ENCODE measurements at places on chromosomes 3 and 15. TPM values are rescaled to one million over a fixed set of nuclear protein-coding genes. Genes with fewer than 3 reads are reported as not detected.

The TMCO5A gene
- total RNA-seq, result not detected

The TLR9 gene
- total RNA-seq, result not detected

The CHL1 gene
- not detected for total RNA-seq

The SLC51A gene
- not detected for total RNA-seq

The SEMA3F gene
- total RNA-seq, result 11.3 TPM

The XIRP1 gene
- not detected for total RNA-seq

The CPEB1 gene
- 0.82 TPM for total RNA-seq

The SRPRB gene
- 83.0 TPM for total RNA-seq

The POPDC2 gene
- total RNA-seq, result 0.77 TPM

The PIF1 gene
- total RNA-seq, result 45.8 TPM

The OR5K2 gene
- total RNA-seq, result not detected

DNA sequence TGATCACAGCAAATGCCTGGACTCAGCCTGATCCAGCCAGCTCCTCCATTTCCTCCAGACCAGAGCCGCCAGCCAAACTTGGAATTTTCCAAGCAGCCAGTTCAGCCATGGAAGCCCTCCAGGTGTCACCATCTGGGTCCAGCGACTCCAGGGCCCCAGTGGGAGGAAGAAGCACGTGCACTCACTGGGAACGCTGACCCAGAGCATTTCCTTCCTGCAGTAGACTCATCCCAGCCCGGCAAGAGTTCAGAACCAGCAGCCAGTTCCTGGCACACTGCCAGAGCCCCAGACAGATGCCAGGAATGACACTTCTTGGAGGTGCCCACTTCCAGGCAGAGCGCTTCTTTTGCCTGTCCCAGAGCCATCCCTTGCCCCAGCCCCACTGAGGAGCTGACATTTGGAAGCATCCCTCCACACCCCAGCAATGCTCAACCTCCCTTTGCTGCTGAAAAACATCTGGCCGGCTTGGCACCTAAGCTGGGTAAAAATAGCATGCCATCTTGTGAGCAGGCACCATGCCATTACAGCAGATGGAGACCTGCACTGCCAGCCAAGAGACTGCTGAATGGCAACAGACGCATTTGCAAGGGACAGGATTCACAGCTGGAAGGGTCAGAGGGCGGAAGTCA lies 460.3 kb upstream of the PROK2 start:
- DNase-seq, result no peak

GRCh38 chr3:126083138-126083445 lies 832 bp downstream of the SLC41A3 start:
- DNase-seq, result no peak

GRCh38 chr15:31082771-31083369 lies 18.7 kb downstream of the TRPM1 start:
- no peak for DNase-seq

- no peak for DNase-seq
These were observed 258.6 kb downstream of the RORA start for GRCh38 chr15:60970246-60971170.

GRCh38 chr3:122902326-122902725 lies 107.5 kb downstream of the SLC49A4 start:
- DNase-seq, result no peak

GRCh38 chr15:47839233-47839825 lies 122.0 kb downstream of the SEMA6D start:
- DNase-seq, result no peak

GRCh38 chr15:89155122-89155521 lies 66.3 kb downstream of the RLBP1 start:
- DNase-seq, result no peak

GRCh38 chr3:108415661-108416060 lies 94.7 kb downstream of the MYH15 start:
- DNase-seq, result no peak

- peak; percentile 39 for DNase-seq
These were observed 7.9 kb downstream of the FEM1B start for GRCh38 chr15:68285259-68285980.

GRCh38 chr15:31489801-31490646 lies 163.4 kb downstream of the KLF13 start:
- peak; percentile 58 for DNase-seq

DNA sequence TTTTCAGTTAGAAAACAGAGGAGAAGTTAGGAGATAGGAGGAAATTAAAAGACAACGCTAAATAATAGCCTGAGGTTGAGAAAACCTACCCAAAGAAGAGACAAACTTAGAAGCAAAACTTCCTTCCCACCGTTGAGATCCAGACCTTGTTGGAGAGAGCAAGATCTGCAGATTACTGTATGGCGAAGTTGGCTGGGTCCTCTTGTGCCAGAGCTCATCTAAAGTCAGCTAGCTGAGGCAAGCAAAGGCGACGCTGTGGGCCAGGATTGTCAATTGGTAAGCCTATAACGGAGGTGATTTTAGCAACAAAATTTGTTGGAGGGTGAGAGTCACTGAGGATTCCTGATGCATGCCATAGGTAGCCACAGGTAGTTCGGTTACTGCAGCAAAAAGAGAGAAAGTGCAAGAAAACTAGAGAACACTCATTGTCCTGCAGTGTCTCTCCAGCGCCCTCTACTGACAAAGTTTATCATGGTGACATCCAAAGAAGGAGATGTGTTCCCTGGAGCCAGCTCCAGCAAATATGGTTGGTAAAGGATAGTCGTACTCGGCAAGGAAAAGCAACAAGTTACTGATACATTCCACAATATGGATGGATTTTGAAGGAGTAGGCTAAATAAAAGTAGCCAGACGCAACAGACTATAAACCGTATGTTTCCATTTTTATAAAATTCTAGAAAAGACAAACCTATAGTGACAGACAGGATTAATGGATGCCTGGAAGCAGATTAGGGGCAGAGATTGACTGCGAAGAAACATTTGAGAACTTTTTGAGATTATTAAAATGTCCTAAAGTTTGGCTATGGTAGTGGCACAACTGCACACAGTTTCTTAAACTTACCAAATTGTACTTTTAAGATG lies 9.8 kb upstream of the OR5K4 start:
- DNase-seq, result peak; percentile 72

DNA sequence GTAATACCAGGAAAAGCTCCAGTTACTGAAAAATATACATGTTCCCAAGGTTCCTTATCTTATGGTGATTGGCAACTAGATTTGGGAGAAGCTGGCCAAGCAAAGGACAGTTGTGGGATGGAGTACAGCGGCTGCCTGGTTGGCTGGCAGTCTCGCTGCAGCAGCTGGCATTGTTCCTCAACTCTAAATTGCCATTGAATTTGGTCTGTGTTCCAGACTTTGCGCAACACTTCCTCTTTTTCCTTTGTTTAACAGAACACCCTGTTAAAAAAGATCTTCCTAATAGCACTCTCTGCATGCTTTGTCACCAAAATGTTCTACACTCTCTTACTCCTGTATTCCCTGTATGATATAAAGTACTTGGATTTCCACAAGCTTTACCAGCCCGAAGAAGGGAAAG lies 420.6 kb upstream of the RBMS3 start:
- DNase-seq, result no peak

- peak; percentile 65 for DNase-seq
These were observed 15.4 kb upstream of the CSPG4 start for GRCh38 chr15:75727851-75728715.

DNA sequence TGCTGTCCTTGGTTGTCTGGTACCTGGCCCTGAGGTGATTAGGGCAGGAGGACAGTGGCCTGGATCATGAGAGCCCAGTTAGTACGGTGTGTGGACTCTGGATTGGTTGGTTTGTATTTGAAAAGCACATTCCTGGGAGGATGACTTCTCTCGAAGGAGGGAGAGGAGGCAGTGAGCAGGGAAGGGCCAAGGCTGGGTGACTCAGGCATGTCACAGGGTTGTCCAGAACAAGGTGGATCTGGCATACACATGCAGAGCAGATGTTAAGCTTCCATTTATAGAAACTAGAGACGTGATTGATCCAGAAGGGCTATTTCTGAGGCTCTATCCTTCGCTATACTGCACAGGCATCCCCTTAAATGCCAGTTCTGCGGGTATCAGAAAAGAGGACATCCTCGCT lies 34.4 kb downstream of the FAM240A start:
- no peak for DNase-seq

DNA sequence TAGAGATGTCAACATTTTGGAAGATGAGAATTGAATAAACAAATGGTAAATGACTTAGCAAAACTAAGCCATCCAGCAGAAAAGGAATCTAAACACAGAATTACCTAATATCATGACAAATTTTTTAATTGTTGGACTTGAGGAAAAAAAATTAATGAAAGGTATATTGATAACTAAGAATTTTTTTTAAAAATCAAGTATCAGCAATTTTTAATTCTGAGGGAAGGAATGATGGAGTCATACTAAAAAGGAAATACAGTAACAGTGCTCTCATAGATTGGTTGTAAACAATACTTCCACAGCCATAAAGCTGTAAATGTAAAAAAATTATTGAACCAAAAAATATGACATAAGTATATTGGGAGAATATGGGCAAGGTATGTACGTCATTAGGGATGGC lies 68.0 kb downstream of the CSNK1G1 start:
- no peak for DNase-seq

- DNase-seq, result no peak
These were observed 33.4 kb downstream of the ZXDC start for GRCh38 chr3:126442094-126442855.

DNA sequence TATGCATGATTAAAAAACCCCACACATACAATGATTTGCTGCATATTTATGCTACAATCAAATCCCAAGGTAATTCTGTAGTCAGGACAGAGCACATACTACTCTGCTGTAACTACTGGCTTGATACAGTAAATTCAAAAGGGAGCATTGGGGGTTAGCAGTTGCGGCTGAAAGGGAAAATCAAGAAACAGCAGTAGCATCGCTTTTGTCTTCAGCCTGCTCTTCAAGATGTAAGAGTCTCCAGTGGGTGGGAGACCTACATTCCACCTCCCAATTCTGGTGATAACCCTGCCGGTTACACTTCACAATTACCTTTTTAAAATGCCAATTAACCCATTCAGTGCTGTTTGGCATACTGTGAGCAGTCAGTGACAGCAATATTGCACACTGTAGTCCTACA lies 259.4 kb downstream of the NR2F2 start:
- DNase-seq, result no peak

GRCh38 chr3:141486746-141487520 lies at the start of gene RASA2:
RASA2 (plus strand) TSS chr3:141487027; CDS start chr3:141487084, 57 bp downstream.
- peak; percentile 45 for DNase-seq

DNA sequence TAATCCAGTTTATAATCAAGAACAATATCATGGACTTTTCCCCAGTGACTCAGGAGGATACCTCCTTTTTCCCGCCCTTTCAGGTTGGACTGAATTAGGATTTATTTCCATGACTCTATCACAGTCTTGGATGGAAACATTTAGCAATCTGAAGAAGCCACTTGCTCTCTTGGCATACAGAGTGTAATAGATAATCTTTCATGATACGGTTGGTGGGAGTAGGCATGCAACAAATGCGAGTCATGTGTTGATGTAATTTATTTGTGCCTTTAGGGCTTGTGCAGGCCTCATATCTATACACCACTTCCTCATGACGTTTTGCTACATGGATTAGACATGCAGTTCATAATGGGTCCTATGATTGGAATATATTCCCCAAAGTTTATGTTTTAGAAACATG lies 54.2 kb upstream of the MCTP2 start:
- no peak for DNase-seq
